ENCODE measurements at places on chromosomes 12 and 14.

- no peak for DNase-seq
Observed at GRCh38 chr12:51784688-51785087, 63.8 kb downstream of the FIGNL2 start.

DNA sequence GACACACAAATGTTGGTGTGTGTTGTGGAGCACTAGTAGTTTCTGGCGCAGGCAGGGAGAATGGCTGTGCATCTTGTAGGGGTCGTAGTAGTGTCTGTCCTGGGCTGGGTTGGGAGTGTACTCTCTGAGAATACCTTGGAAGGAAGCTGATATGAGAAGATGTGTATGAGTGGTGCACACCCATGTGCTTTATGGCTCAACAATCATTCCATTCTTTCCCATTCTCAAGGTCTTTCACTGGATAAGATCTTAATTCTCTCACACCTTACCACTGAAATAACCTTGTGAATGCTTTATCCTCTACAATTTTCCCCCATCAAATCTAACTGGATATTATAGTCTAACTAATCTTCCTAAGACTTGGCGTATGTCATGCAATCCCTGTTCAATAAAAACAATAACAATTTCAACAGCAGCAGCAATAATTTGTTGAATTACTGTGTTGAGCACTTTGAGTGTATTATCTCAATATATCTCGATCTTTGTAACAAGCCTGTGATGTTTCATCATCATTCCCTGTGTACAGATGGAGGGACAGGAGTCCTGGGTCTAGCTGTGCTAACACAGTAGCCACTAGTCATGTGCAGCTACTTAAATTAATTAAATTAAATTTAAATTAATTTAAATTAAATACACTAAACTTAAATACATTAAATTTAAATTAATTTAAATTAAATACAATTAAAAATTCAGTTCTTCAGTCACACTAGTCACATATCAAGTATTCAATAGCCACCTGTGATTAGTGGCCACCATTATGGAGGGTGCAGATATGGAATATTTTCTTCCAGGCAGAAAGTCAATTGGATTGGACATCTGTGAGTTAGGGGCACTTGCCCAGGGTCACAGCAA is 3.6 kb upstream of the SLC48A1 start:
- DNase-seq = no peak

- no peak for DNase-seq
Observed at GRCh38 chr12:39959031-39959430, 146.8 kb downstream of the SLC2A13 start.

DNA sequence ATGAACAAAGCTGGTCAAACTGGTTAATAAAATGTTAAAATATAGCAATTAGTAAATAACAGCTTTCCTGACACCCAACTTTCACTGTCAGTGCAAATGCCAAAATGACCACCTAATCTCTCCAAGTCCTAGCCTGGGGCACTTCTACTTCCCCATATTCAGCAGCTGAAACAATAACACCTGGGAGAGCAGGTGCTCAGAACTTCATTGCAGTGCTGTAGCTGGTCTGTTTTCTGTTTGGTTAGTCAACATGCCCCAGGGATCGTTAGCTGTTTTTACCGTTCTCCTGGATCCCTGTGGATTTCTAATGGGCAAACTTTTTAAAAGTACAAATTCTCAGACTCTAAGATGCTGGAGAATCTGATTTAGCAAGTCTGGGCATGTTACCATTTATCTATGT is 759.7 kb downstream of the GALC start:
- no peak for DNase-seq

DNA sequence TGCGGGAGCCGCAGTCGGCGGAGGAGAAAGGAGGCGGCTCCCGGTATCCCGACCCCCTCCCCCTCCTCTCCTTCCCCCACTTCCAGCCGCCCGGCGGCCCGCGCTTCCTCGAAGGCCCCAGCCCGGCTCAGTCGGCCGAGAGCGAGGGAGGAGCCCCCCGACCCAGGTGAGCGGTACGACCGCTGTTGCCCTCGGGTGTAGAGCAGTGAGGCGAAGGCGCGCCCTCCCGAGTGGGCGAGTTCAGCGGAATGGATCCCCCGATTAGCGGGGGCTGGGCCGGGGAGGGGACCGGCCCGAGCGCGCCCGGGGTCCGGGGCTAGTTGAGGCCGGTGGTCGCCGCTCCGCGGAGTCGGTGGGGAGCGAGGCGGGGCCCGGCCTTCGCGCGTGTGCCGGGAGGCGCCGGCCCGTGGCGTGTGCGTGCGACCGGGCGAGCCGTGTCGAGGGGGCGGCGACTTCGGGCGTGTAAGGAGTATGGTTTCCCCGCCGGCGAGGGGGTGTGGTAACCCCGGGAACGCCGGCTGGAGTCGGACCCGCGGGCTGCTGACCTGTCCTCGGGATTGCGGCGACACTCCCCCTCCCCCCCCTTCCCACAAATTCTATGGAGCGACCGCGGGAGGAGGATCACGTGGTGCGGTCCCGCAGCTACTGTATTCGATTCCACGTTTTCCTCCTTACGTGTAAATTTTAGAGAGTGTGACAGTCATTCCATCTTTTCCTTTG is 501 bp downstream of the RIMKLB start:
- DNase-seq = peak; percentile 38

- DNase-seq = peak; percentile 31
Observed at GRCh38 chr12:7090222-7090998, 1.8 kb downstream of the C1R start.

DNA sequence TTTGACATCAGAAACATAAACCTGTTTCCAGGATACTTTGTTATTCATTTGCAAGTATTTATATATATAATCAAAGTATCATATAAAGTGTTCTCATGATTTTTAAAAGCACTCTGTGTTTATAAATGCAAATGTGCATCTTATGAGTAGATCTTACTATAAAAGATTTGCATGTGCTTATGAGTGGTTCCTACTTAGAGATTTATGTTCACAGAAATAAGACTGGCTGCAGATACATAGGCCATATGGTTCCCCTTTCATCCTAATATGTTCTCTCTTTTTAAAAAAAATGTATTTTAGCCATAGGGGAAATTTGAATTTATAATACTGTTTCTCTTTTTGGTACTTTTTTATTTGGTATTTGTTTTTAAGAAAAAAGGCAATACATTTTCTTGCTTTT is 174.2 kb downstream of the ESR2 start:
- DNase-seq = no peak

- DNase-seq = peak; percentile 32
Observed at GRCh38 chr12:108495054-108495453, 20.0 kb upstream of the FICD start.

DNA sequence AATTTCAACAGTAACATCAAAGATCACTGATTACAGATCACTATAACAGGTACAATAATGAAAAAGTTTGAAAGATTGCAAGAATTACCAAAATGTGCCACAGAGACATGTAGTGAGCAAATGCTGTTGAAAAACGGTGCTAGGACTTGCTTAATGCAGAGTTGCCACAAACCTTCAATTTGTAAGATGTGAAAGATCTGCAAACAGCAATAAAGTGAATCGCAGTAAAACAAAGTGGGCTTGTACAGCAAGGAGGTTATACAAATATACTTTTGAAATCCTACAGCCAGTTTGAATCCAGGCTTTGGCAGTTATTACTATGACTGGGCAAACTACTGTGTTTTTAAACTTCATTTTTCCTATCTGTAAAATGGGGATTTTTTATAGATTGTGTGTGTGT is 1.0 kb upstream of the PLEKHA5 start:
- no peak for DNase-seq
